ENCODE measurements at places on chromosomes 1 and 21.
A peak's percentile ranks its signal among the peaks of the same experiment; 100 is the strongest.

DNA sequence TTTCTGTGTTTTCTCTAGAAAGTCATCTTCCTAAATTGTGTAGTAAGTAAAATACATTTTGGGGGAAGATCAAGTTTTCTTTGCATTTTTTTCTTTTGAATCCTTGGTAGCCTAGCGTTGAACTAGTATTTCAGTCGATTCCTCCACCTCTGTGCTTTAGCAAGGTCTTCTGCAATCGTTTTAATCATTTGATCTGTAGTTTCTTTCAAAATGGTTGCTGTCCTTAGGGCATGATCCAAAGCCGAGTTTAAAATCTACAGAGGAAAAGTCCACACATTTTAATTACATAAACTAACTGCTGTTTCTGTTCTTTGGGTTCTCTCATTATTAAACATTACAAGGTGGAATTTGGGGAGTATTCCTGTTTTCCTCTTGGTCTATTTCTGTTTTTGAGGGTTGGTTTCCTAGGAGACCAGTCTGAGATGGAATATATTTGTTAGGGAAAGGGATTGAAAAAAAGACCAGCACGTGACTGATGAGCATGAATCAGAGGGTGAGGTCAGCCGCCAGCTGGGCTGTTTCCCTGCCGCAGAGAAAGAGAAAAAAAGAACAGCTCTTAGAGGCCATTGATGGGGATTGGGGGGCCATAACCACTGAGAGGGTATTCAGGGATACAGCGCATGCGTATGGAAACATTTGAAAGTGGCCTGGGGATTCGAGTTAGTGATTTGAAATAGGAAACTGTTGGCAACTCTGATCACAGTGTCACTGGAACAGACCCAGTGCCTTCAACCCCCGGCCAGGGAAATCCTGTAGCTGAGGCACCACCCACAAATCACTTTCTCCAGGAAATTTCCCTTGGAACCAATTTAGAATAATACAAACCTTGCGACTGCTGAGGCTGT is 40.6 kb downstream of the AKNAD1 start:
- DNase-seq, result peak; percentile 61

DNA sequence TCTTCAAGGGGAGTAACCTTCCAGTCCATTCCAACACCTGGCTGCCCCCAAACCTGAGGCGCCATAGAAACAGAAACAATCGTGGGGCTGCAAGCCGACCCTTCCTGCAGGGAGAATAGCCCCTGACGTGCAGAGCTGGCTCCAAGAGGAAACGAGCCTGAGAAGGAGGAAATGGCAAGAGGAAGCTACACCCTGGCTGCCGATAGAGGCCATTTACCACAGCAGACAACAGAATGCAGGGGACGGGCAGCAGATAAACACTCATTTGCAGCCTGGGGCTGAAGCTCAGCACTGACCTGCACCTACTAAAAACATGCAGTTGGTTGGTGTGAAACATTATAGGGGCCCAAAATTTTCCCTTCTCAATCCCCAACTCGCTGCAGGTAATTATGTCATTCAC is 8.7 kb upstream of the TDRD10 start:
- DNase-seq, result no peak

DNA sequence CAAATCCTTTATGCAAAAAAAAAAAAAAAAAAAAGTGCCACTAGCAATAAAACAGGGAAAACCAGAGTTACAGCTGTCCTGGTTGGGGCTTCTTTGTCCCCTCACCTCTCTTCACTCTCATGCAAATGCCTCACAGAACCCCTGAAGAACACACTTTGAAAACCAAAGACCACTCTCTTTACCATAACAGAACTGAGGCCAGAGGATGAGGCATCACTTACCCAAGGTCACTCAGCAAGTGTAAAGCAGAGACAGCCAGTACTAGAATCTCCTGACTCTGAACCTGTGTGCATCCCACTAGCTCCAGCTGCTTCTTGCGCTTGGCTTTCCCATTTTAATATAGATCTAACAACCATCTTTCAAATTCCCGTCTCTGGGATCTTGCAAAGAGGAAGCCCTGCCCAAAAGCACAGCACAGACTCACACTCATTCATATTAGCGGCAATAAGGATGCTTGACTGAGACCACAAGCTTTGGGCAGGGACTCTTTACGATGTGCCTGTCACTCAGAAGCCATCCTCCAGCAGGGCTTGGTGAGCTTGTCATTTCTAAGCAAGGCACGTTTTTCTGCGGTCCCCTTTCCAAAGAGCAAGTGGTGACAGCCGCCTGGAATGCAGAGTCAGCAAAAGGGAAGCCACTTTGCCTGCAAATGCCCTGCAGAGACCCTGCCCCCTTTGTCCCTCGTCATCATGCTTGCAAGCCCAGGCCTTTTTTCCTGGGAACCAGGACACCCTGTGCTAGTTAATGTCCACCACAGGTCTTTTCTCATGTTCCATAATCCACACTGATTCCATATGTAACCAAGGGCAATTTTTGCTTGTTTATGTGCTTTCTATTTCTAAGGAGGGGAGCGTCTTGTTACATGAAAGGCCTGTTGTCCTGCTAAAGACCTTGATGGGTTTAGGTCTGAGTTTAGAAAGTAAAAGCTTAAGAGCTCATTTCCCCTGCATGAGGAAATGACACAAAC is 76.5 kb upstream of the NFIA start:
- DNase-seq, result peak; percentile 13

DNA sequence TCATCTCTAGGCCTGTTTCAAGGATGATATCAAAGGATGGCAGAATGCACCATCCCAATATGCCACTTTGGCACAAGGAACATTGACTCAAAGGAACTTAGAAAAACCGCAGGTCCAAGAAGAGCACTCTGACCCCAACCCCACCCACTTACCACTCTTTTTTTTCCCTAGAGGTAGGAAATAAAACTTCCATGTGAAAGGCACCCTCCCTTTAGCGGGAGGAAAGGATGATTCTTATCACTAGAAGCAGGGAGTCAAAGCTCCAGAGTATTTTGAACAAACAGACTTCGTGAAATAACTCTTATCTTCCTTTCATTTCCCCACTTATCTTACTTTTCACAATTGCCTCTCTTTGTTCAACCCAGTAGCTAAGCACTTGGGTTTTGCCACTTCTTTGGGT is 22.2 kb downstream of the PSMG1 start:
- DNase-seq, result no peak

GRCh38 chr1:63787875-63788274 is 14.1 kb downstream of the ROR1 start:
- DNase-seq, result no peak

- DNase-seq, result peak; percentile 42
Measured at GRCh38 chr1:45299981-45300668, 26.6 kb upstream of the HPDL start.

GRCh38 chr1:107942814-107943213 is 22.2 kb downstream of the VAV3 start:
- DNase-seq, result no peak

GRCh38 chr21:44996096-44996495 is 56.3 kb downstream of the SLX9 start:
- no peak for DNase-seq

- DNase-seq, result no peak
Measured at GRCh38 chr21:45383615-45384201, 21.3 kb upstream of the COL18A1 start.

GRCh38 chr1:118021668-118022067 is 92.1 kb downstream of the WDR3 start:
- no peak for DNase-seq

- DNase-seq, result no peak
Measured at GRCh38 chr1:8604041-8604945, 213.1 kb downstream of the RERE start.

GRCh38 chr1:183694066-183694465 is 41.0 kb upstream of the APOBEC4 start:
- DNase-seq, result no peak

DNA sequence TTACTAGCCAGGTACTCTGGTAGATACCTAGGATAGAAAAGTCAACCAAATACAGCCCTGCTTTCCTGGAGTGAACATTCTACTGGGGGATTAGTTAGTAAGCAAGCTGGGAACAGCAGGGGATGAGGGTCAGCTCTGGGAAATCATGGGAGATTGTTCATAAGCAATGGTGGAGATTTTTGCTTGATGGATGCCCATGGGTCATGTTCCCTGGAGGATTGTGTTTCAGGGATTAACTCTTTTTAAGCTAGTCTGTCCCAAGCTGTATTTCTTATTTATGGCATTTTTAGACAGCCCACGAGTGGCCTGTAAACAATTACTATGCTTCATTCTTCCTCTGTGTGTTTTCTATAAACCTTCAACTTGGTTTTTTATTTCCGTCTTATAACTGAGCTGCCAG is 18.9 kb downstream of the CACHD1 start:
- DNase-seq, result no peak

DNA sequence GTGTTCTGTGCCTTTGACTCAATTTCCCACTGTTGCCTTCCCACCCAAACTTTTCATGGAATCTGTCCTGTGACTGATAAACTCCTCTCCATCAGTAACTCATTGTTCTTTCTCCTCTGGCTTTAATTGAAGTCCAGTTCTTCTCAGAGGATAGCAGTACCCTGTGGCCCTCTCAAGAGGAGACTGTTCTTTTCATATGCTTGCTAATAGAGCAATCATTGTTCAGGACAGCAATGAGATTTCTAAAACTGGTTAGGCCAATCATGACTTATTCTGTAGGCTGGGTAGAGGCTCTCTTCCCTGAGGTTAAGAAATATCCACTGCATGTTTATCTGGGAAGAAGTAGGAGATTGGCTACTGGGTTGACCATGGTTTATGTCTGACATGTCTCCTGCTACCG is 98.8 kb downstream of the CHD1L start:
- DNase-seq, result no peak

DNA sequence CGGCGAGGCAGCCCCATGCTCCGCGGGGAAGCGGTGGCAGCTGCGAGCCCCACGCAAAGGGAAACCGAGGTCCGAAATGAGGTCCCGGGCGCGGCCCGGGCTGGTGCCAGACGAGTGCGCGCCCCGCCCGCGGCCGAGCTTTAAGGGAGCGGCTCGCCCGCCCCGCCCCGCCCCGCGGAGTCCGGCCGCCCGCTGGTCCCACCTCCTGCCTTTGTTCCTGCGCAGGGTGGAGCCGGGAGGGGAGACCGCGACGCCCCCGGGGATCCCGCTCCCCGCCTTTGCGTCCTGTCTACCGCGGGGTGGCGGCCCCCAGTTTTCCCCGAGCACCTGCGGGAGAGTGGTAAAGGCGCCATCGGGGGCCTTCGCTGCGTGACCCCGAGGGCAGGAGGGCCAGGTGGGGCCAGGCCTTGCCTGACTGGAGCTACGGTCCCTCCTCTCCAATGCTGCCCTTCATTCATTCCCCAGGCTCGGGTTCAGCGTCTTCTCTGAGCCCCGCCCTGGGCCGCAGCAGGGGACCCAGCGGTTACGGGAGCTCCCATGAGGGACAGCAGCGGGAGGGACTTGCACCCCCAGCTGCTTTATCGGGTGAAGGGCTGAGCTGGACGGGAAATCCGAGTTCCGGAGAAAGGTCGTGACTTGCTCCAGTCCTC is at the start of gene HES2:
HES2 (minus strand) TSS at position 116 of the 650 bp plus-strand sequence; CDS start at position 17, 99 bp downstream.
- no peak for DNase-seq

DNA sequence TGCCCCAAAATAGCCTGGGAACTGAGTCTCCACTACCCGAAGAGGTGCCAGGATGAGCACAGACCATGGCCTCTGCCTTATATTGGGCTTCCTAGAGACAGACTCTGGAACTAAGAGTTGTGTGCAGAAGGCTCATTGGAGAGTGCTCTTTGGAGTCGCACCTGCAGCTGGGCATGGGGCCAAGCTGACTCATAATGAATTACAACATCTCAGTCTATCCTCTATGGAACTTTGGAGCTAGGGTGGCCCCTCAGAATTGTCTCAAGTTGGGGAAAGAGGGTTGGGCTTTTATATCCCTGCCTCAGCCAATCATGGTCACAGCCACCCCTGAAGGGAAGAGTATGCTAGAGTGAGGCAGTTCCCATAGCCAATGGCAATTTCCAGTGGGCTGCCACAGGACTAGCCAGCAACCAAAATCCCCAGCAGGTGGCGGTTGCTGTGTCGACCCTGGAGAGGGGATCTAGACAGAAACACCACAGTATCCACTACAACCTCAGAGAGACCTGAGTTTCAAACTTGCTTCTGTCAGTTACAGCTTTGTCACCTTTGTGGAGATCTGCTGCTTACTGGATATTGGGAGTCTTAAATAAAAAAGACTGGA is 93.8 kb downstream of the DMRTA2 start:
- peak; percentile 47 for DNase-seq

- no peak for DNase-seq
Measured at GRCh38 chr1:99252630-99253029, 11.7 kb upstream of the PLPPR4 start.

DNA sequence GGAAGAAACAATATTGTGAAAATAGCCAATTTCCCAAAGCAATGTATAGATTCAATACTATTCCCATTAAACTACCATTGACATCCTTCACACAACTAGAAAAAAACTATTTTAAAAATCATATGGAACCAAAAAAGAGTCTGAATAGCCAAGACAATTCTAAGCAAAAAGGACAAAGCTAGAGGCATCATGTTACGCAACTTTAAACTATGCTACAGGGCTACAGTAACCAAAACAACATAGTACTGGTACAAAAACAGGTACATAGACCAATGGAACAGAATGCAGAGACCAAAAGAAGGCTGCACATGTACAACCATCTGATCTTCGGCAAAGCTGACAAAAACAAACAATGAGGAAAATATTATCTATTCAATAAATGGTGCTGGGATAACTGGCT is 233.3 kb upstream of the TMPRSS15 start:
- no peak for DNase-seq

Data from SHP77 treated with DMSO at 0.1 percent for 48 hours (cell line).